ENCODE measurements at places on chromosomes 4 and X.
A peak's percentile ranks its signal among the peaks of the same experiment; 100 is the strongest.

DNA sequence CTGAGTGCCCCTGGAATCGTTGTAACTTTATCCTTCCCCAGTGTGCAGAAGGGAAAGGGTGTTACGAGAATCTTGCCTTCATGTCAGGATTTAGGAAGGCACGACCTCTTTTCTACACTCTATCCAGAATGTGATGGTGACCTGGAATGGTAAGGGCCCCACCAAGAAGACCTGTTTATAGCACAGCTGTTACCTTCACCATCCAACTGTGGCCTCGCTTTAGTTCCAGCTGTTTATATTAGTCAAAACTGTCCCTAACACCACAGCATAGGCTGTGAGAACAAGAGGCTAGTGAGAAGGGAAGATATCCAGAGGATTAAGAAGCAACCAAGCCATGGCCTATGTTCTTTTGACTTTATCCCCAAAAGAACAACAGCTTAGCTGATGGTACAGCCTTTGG is 28.0 kb downstream of the ARX start:
- no peak for DNase-seq

DNA sequence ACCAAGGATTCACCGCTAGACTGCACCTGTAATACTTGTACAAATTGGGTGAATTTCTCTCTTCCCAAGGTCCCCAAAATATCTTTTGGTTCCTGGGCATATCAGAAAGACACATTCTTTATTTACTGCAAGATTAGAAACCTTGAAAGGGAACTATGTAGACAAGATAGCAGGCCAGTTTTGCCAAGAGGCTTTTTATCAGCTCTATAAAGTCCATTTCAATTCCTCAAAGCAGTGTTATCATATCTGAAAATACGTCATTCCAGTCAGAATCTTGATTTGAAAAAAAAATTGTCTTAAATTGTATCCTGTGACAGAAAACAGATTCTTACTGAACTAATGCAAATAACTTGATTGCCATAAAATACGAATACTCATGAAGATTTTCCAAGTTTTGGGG is 37.0 kb upstream of the NSG1 start:
- DNase-seq, result no peak

DNA sequence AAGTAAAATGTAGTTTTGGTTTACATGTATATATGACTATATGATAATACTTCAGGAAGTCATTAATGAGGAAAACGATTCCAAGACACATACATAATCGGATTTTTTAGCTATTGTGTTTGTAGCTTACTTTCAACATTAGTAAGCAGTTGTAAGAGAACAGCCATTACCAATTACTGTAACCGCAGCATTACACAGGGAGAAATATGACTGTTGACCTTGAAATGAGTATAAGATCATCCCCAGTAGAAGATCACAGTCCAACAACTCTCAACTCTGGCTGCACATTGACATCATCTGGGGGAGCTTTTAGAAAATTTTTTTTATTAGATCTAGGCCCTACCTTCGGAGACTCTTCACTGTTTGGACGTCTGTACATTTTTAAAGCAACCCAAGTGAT is 762.0 kb upstream of the MAGEB2 start:
- no peak for DNase-seq

GRCh38 chr4:174207367-174207766 is 76.1 kb downstream of the FBXO8 start:
- DNase-seq, result no peak

- DNase-seq, result no peak
Measured at GRCh38 chrX:66221856-66222255, 57.8 kb downstream of the HEPH start.

- peak; percentile 79 for DNase-seq
Measured at GRCh38 chrX:40176351-40177116, 78.8 kb upstream of the BCOR start.

- DNase-seq, result no peak
Measured at GRCh38 chr4:1035510-1035909, 24.1 kb downstream of the FGFRL1 start.

DNA sequence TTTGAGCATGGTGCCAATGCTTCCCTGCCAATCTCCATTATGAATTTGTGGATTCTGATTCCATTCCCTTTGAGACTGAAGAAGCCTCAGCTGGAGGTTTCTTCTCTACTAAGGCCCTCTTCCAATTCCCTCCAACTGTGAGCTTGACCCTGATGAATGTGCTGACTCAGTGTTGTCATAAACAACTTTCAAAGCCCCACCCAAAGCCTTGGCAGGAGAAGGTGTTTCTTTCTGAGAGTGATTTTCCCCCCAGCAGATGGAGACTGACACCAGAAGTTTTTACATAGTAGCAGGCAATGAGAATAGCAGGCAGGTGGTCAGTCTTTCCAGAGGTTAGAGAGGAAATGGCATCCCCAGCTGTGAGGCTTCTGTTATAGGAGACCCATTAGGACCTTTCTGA is 53.1 kb downstream of the OCRL start:
- no peak for DNase-seq

DNA sequence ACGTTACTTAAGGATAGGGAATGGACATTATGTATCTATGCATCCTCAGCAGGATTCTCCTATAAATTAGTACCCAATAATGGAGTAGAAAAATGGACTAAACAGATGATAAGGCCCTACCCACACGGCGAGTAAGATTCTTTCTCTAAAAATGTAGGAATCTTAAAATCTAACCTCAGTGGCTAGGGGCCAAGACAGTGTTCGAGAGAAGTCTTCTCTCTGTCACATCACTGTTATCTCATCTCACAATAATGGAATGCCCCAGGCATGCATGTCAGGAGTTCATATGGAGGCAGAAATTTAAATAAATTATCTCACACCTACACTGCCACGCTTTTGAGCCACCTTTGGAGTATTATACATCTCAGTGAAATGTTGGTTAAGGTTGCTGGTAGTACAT is 132.9 kb downstream of the LDB2 start:
- no peak for DNase-seq

- DNase-seq, result no peak
Measured at GRCh38 chr4:676871-677235, 2.5 kb downstream of the MYL5 start.

GRCh38 chr4:16262188-16262587 is 35.9 kb upstream of the TAPT1 start:
- DNase-seq, result no peak

GRCh38 chr4:78671903-78672815 is 104.0 kb upstream of the BMP2K start:
- no peak for DNase-seq

- peak; percentile 38 for DNase-seq
Measured at GRCh38 chr4:2817701-2818350, 24.9 kb downstream of the SH3BP2 start.

- DNase-seq, result no peak
Measured at GRCh38 chr4:185712350-185713024, 99.5 kb downstream of the SORBS2 start.

- no peak for DNase-seq
Measured at GRCh38 chrX:75278991-75279390, 5.1 kb downstream of the UPRT start.

DNA sequence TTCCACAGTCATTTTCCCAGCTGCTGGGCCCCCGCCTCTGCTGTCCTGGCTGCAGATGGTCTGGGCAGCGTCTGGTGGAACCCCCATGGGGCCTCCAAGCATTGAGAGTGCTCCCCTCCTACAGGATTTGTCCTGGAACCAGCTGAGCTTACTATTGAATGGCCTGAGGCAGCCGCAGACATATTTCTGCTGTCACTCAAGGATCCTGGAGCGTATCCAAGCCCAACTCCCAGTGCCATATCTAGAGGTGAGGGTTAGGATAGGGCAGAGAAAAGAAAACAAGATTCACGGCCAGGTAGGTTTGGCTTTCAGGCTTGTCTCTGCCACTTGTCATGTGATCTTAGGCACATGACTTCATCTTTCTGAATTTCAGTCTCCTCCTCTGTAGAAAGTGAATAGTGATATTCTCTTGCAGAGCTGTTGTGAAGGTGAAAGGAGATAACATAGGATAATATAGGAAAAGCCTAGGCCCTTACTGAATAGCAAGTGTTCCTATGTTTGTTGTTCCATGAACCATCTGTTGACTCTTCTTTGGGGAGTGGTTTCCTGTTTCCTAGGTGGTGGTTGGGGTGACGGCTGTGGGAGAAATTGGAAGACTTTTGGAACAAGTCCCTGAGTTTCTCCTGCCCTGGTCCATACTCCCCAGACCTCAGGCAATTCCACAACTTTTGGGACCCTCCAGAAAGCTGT is 52.3 kb downstream of the SEPSECS start:
- no peak for DNase-seq

- no peak for DNase-seq
Measured at GRCh38 chr4:87624698-87625097, 16.4 kb downstream of the DSPP start.

GRCh38 chrX:17839269-17839668 is 21.8 kb downstream of the RAI2 start:
- no peak for DNase-seq

GRCh38 chr4:71210823-71211222 is 128.0 kb upstream of the SLC4A4 start:
- no peak for DNase-seq

- no peak for DNase-seq
Measured at GRCh38 chr4:177455561-177455970, 13.3 kb upstream of the AGA start.

DNA sequence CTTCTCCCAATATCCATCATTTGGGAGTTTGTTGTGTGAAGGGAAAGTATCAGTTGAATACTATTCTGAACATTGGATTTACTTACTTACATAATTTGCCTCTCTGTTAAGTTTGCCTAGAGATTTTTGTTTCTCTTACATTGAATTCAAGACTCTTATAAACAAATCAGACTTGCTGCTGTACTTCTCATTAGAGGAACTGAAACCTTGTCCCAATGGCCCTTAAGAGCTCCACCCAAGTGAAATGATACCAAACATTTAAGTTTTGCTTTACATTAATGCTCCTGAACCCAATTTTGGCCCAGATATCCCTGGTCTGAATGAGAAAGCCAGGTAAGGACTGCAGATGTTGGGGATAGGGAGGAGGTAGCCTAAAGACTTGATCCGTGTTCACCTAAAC is 32.0 kb downstream of the HAND2 start:
- DNase-seq, result no peak

DNA sequence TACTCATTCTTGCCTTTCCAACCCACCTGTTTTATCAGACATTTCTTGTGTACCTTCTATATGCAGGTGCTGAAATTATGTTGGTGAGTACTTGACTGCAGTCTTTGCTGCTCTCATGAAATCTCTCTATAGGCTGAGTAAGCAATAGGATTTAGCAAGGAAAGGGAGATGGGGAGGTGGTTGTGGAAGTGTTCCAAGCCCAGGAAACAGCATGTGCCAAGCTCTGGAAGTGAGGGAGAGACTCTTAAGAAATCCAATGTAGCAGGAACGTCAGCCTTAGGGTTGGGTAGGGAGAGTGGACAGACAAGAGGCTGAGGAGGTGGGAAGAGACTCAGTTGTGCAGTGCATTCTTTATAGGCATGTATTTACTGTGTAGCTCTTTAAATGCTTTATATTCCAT is 5.6 kb downstream of the SEPTIN11 start:
- no peak for DNase-seq

GRCh38 chr4:108024878-108025165 is 35.1 kb downstream of the HADH start:
- DNase-seq, result no peak

GRCh38 chrX:124925681-124926080 is 394.0 kb upstream of the TEX13C start:
- DNase-seq, result no peak

DNA sequence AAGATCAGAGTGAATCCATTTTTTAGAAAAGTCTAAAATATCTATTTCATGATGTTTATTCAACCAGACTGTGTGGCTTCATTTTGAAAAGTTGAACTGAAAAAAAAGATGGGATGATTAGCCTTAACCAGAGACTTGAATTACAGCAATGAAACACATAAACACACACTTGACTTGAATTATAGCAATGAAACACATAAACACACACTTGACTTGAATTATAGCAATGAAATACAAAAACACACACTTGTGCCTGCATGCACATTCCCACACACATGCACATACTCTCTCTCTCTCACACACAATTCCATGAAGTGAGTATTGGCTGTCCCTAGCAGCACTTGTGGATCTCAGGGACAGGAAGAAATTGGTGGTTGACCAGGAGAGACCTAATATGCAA is 286.8 kb downstream of the USP46 start:
- DNase-seq, result no peak

DNA sequence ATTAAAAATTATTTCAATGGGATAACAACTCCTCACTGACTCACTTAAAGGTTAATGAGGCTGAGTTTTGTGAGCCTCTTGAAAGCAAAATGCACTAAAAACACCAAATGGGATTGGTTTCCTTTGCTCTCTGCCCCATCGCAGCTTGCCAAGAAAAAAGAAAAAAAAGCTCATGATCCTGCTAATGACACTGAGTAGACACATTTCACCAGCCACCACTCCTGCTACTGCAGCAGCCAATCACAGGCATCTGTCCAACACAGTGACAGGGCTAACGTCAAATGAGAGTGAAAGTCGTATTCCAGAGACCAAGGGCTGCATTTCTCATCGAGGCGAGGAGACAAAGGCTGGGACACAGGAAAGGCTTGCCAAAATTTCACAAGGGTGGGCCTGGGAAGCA is 5.2 kb downstream of the APBB2 start:
- DNase-seq, result no peak

DNA sequence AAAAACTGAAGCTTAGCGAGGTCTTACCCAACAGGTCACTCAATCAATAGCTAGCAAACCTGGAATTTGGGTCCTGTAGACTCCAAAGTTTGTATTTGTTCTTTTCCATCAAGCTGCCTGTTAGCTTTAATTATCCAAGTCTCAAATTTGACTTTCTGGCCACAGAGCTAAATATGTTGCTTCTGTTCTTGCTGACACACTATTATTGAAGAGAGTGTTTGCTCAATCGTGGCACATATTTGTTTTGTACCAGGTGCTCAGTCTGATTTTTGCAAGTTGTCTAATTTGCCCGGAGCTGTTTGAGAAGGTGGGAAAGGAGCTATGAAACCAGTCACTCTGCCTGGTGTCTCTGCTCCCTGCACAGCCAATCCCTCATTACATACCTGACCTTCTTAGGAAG is 41.7 kb upstream of the FRMD7 start:
- DNase-seq, result no peak

DNA sequence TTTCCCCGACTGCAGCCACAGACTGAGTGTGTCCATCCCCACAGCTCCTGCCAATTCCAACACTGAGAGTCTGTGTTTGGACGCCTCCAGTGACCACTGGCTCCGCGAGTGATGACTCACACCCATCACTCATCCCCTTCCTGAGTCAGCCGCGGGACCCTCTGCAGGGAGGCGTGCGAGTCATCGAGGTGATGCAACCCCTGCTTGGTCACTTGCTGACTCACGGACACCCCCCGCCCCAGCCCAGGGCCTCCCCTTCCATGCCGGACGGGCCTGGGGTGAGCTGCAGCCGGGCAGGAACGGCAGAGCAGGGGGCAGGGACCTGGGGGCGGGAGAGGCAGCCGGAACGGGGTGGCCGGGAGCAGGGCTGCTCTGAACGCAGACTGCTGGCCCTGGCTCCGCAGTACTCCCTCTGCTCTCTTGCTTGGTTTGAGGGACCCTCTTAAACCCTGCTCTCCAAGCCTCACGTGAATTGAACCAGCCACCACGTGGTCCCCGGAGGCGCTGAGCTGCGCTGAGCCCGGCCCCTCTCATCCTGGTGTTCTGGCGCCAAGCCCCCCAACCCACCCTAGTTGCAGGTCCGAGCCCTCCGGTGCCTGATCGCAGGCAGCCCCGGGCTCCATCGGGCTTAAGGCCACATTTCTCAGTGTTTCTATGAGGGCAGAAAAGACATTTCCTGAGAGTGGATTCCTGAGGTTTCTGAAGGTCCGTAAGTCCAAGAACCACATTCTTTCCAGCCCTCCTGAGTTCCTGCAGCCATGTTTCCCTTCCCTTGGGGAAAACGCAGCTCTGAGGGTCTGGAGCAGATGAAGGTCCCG is 32.4 kb downstream of the FGFRL1 start:
- DNase-seq, result peak; percentile 26

- DNase-seq, result no peak
Measured at GRCh38 chr4:130359542-130359941, 1263.6 kb downstream of the C4orf33 start.
